ENCODE measurements at places on chromosomes 2 and 18.

GRCh38 chr2:178277741-178278197 is 83.5 kb downstream of the OSBPL6 start:
- no peaks in the 10 kb centered on the region for H3K4me1 ChIP-seq
- H3K36me3 ChIP-seq, result no peaks in the 10 kb centered on the region
- no peak overlapping the region for H3K27ac ChIP-seq
- DNase-seq, result no peak
- no peak overlapping the region for H3K4me3 ChIP-seq

GRCh38 chr2:227106845-227107759 is 56.9 kb downstream of the COL4A4 start:
- no peaks in the 10 kb centered on the region for H3K27me3 ChIP-seq
- no peaks in the 10 kb centered on the region for H3K4me1 ChIP-seq
- H3K4me3 ChIP-seq, result no peak overlapping the region
- peak; percentile 63 for DNase-seq

GRCh38 chr2:168683996-168684395 is 118.4 kb upstream of the NOSTRIN start:
- no peaks in the 10 kb centered on the region for H3K4me1 ChIP-seq
- no peaks in the 10 kb centered on the region for H3K27me3 ChIP-seq
- no peak overlapping the region for H3K4me3 ChIP-seq
- no peak for DNase-seq

GRCh38 chr2:82694431-82694830 is 1764.6 kb downstream of the SUCLG1 start:
- no peaks in the 10 kb centered on the region for H3K4me1 ChIP-seq
- H3K27me3 ChIP-seq, result no peaks in the 10 kb centered on the region
- no peaks in the 10 kb centered on the region for H3K36me3 ChIP-seq
- no peak overlapping the region for H3K27ac ChIP-seq
- H3K4me3 ChIP-seq, result no peak overlapping the region

GRCh38 chr2:12725233-12726187 is 8.8 kb downstream of the TRIB2 start:
- H3K4me3 ChIP-seq, result no peak overlapping the region
- peaks cover 98% of the 10 kb centered on the region for H3K4me1 ChIP-seq
- H3K27me3 ChIP-seq, result no peaks in the 10 kb centered on the region
- H3K36me3 ChIP-seq, result peaks cover 96% of the 10 kb centered on the region

GRCh38 chr18:70671889-70672565 is 383.2 kb downstream of the SOCS6 start:
- no peak overlapping the region for H3K4me3 ChIP-seq
- H3K27ac ChIP-seq, result peak overlapping the region; percentile 61
- H3K36me3 ChIP-seq, result peaks cover 8% of the 10 kb centered on the region
- no peaks in the 10 kb centered on the region for H3K27me3 ChIP-seq

DNA sequence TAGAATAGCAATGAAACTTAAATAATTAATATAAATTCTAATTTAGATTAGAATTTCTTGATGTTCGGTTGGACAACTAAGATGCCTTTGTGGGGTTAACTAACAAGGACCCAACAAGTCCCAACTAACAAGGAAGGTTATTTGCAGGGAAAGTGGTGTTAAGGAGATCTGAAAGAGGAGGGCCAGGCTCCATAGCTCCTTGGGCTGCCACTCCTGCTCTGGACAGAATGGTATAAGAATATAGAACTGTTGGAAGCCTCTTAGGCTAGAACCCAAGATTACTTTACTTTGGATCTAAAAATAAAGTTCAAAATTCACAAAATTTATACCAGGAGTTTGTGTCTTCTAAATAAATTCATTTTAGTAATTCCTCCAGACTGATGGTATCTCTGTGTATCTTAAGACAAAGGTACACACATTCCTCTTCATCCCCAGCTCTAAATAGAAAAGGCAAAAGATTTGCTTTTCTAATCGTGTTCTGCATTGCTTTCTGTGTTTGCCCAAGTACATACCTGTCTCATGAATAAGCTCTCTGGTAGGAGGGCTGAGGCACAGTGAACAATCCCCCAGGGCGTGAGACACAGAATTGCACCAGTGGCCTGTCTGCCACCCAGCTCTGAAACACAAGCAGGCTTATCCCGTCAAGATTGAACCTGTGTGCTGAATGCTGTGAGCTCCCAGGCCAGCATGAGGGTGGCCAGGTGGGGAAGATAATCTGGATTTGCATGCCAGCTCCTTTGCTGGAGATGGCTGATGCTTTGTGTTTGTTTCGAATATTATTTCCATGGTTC is 176.0 kb downstream of the ACKR3 start:
- no peak overlapping the region for H3K4me3 ChIP-seq
- H3K4me1 ChIP-seq, result no peaks in the 10 kb centered on the region
- no peak overlapping the region for H3K27ac ChIP-seq

DNA sequence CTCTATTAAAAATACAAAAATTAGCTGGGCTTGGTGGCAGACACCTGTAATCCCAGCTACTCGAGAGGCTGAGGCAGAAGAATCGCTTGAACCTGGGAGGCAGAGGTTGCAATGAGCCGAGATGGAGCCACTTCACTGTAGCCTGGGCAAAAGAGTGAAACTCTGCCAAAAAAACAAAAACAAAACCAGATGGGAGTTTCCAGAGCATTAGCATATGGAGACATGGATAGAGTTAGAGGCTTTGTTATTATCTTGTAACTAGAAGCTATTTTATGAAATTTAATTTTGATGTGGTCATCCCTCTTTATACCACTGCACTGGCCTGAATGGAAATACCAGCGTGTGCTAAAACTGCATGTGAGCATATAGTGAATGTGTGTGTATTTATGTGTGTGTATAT is 58.9 kb downstream of the TRAPPC8 start:
- H3K27ac ChIP-seq, result no peak overlapping the region
- no peaks in the 10 kb centered on the region for H3K27me3 ChIP-seq
- H3K4me3 ChIP-seq, result no peak overlapping the region
- H3K4me1 ChIP-seq, result peaks cover 3% of the 10 kb centered on the region
- no peak for DNase-seq

GRCh38 chr2:218547511-218547910 is 20.6 kb downstream of the USP37 start:
- no peak for DNase-seq
- no peak overlapping the region for H3K27ac ChIP-seq
- no peaks in the 10 kb centered on the region for H3K27me3 ChIP-seq
- H3K4me3 ChIP-seq, result no peak overlapping the region
- H3K36me3 ChIP-seq, result peaks cover 39% of the 10 kb centered on the region
- H3K4me1 ChIP-seq, result no peaks in the 10 kb centered on the region
